Uterine smooth muscle cell (primary cell): ENCODE measurements at places on chromosomes 6 and 20. TPM values are rescaled to one million over a fixed set of nuclear protein-coding genes. Genes with fewer than 3 reads are reported as not detected.

SOX18 gene
- total RNA-seq = 0.12 TPM in 1 of 2 replicates, not detected in the other

CCN6 gene
- not detected in 2 replicates for total RNA-seq

EEF1A2 gene
- 0.33 and 1.9 TPM in 2 replicates for total RNA-seq

SMPD2 gene
- 8.3 and 13.7 TPM in 2 replicates for total RNA-seq

SLC17A9 gene
- 16.0 and 16.6 TPM in 2 replicates for total RNA-seq

RIPPLY2 gene
- under 0.01 and 0.87 TPM in 2 replicates for total RNA-seq

BCLAF1 gene
- 103 and 155 TPM in 2 replicates for total RNA-seq

MEI4 gene
- total RNA-seq = not detected in 2 replicates

ACTL10 gene
- total RNA-seq = 2.1 and 2.7 TPM in 2 replicates

LY86 gene
- not detected in 2 replicates for total RNA-seq

AGER gene
- total RNA-seq = 0.12 and 0.44 TPM in 2 replicates

HLA-DRA gene
- not detected in 2 replicates for total RNA-seq

HDGFL1 gene
- not detected in 2 replicates for total RNA-seq
